ENCODE measurements at places on chromosomes 2 and 18. TPM values are rescaled to one million over a fixed set of nuclear protein-coding genes. Genes with fewer than 3 reads are reported as not detected.

DNA sequence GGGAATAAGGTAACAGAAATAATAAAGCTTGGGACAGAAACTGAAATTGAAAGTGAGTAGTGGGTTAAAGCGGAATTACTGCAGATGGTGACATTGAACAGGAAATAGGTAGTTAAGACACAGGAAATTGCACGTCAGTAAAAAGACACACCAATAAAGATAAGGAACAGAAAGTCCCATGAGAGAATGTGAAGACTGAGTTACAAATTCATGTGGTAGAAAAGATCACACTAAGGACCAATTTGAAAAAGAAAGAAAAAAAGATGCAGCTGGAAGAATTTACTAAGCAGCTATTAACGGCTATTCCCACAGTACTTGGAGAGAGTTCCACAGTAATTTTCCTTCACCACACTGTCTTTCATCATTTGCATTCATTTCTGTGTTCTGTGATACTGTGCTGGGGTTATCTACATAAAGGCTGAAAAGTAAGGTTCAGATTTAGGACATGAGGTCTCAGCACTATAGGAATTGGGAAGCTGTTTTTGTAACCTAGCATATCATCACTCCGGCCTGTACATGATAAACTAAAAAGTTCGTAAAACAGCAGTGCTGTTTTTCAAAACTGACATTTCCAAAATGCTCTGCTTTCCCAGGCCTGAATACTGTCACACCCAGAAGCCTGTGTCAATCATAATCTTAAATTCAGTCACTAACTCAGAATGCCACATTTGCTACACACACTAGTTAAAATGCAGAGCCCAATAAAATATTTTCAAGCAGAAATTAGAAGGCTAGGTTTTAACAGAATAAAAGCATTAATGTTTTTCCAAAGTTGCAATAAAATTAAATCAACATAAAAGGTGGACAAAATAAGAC is 42.9 kb downstream of the SRBD1 start:
- H3K4me3 ChIP-seq, result no peak overlapping the region
- peaks cover 5% of the 10 kb centered on the region for H3K36me3 ChIP-seq
- no peaks in the 10 kb centered on the region for H3K4me1 ChIP-seq
- no peak for DNase-seq
- H3K27me3 ChIP-seq, result no peaks in the 10 kb centered on the region

DNA sequence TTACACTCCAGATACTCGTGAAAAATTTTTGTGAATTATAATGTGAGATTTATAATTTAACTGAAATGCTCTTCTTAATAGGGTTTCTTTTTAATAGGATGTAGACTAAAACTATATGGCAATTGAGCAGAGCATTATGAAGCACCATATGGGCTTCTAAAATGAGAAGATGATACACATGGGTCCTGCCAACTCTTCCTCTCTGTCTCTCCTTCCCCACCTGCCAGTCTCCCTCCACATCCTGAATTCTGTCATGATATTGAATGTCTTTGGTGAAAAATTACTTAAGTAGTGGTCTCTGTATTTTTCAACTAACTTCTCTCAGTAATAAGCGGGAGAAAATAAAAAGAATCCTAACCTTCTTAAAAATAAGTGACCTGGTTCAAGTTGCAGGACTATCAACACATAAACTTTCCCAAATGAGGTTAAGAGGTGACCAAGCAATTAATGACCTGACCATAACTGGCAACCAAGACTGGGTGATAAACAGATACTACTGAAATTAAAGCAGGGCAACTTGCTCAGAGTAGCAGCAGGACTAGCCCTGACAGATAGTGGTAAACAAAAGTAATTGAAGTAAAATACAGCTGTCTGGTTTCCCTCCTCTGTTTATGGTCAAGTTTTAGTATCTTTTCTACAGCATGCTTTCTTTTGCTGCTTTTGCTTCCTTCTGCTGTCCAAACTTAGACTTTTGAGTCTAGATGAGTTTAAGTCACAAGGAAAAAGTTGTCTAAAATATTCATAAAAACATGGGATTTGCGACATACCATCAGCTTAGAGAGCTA is 117.1 kb upstream of the PDE1A start:
- no peak overlapping the region for H3K4me3 ChIP-seq
- H3K36me3 ChIP-seq, result no peaks in the 10 kb centered on the region
- H3K27ac ChIP-seq, result no peak overlapping the region

DNA sequence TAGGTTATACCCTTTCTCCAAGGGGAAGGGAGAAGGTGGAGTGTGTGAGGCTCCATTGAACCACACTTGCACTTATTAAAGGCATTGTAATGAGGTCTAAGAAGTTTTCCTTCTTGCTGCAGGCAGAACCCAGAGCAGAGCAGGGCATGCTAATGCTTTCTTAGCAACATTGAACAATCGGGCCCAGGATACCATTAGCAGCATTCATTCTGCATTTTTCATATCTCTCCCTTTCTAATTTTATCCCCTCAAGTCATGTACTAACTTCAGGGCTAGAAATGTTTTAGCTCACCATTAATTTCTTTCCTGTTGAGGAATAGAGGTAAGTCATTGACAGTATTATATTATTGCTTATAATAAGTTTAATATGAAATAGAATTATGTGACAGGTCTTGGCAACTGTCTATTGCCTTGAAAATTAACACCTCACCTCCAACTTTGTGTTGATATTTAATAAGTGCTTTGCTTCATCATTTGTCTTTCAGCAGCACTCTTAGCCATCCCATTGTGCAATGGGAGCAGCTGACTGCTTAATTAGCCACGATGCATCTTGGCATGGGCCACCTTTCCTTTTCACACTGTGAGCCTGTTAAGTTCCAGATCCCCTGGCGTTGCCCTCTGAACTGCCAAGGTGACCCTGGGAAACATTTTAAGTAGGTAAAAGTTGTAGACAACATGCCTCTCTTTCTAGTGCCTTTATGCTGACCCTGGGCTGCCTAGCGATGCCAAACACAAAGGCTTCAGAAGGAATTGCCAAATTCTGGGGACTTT is 300.8 kb upstream of the MEX3C start:
- DNase-seq, result no peak
- no peak overlapping the region for H3K4me3 ChIP-seq
- H3K36me3 ChIP-seq, result no peaks in the 10 kb centered on the region
- no peaks in the 10 kb centered on the region for H3K4me1 ChIP-seq

The PTPRM gene
- total RNA-seq, result 48.5 TPM

- no peaks in the 10 kb centered on the region for H3K36me3 ChIP-seq
- no peak overlapping the region for H3K4me3 ChIP-seq
- H3K27me3 ChIP-seq, result peaks cover 58% of the 10 kb centered on the region
These were observed 248.6 kb downstream of the NDUFA10 start for GRCh38 chr2:239776436-239777005.
